ENCODE measurements at places on chromosomes 5 and 9. TPM values are rescaled to one million over a fixed set of nuclear protein-coding genes. Genes with fewer than 3 reads are reported as not detected.
A peak's percentile ranks its signal among the peaks of the same experiment; 100 is the strongest.

DNA sequence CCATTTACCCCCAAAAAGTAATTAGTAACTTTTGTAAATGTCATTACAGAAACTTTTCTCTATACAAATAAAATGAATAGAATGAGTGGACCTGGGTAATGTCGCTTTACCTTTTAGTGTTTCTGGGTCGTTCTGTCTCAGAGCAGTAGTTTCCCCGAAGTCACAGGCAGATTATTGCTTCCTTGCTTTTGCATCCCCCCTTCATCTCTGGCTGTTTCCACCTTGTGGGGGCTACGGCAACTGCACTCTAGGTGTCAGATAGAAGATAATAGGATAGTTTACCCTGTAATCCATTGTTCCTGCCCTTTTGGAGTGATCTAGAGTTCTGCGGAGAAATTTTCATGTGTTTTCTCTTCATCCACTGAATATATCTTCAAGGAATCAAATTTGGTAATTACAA, 68.7 kb downstream of the PRR16 start:
- no peaks in the 10 kb centered on the region for H3K27me3 ChIP-seq
- DNase-seq = no peak
- no peaks in the 10 kb centered on the region for H3K36me3 ChIP-seq
- no peak overlapping the region for H3K4me3 ChIP-seq
- H3K27ac ChIP-seq = no peak overlapping the region
- H3K4me1 ChIP-seq = no peaks in the 10 kb centered on the region

DNA sequence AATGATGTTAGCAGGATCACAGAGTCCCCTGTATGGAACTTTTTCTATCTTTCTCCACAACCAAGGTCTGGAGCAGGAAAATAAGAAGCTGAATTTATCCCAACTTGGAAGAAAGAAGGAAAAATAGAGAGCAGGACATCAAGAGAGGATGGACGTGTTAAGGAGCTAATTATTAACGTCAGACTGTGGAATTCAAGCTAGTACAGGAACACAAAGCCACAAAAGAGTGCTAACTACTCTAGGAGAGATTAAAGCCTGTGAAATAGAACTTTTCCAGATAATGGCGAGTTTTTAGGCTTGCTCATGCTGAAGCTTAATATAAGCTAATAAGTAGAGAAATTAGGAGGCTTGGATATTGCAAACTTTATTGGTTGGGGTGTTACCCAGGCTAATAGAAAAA, 632 bp upstream of the SPINK13 start:
- H3K4me3 ChIP-seq = no peak overlapping the region
- H3K27me3 ChIP-seq = no peaks in the 10 kb centered on the region
- no peak for DNase-seq
- H3K27ac ChIP-seq = no peak overlapping the region

- DNase-seq = no peak
- H3K4me1 ChIP-seq = no peaks in the 10 kb centered on the region
- no peak overlapping the region for H3K4me3 ChIP-seq
- H3K27ac ChIP-seq = no peak overlapping the region
Observed at GRCh38 chr5:10090074-10090473, 159.6 kb downstream of the ATPSCKMT start.

DNA sequence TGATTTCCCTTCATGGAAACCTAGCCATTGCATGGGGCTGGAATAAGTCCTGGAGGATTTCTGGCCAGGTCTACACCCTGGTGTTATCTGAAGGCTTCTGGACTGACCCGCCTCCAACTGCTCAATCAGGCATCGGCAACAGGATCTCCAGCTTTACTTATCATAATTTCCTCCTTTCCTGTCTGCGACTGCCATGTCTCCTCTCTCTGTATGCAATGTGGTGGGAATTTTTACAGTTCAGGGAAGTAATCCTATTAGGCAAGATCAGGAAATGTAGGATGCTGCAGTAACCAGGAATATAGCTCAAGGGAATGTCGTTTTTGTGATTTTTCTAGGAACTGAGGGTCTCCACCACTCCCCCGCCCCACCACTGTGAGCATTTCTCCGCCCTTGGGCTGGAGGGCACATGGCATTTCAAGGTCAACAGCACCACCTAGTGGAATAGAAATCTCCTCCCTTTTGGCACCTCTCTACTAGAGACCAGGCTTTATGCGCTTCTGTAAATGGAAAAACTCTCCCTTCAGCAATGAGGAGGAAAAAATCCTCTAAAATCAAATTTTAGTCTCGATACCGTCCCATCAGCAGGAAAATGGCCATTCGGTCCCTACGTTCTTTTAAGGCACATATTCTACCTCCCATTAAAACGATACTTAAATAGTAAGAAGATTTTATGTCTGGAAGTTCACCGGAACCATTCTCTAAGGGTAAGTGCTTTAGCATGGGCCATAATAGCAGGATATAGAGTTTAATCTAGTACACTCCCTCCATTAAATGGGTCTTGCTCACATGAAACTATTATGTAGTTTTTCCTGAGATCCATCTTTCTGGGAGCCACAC, 93.0 kb downstream of the YTHDC2 start:
- no peaks in the 10 kb centered on the region for H3K36me3 ChIP-seq
- DNase-seq = no peak
- peaks cover 26% of the 10 kb centered on the region for H3K27me3 ChIP-seq
- no peaks in the 10 kb centered on the region for H3K4me1 ChIP-seq

DNA sequence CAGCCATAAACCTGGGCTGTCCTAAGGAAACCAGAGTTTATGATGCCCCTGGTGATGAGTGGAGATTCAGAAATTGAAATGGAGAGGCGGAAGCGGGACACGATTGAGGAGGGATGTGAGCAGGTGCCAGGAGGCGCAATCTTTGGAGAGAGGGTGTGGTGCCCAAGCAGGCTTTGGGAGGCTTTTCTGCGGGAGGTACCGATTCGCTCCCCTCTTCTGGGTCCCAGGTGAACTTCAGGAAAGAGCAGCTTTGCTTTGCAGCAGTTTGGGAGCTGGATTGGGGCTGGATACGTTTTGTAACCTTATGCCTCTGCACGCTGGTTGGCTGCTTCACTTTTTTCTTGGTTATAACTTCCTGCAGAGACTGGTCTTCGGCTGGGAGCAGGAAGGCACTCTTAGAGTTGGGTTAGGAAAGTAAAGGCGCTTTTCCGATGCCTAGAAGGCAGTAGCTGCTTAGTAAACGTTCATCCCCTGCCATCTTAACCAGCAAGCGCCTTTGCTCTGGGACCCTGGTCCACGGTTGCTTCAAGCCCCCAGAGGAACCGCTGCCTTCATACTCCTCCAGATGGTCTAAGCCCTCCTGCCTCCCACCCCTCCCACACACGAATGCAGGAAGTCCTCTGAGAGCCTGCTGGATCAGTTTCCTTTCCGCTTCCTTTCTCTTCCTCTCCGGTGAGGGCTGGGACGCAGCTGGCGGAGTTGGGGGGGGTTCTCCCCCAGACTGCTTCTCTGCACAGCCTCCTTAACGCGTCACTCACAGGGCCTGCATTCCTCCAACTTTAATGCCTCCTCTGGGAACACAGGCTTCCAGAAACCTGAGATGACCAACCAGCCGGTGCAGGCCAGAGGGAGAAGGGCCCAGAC, 15.2 kb upstream of the NEK6 start:
- no peaks in the 10 kb centered on the region for H3K36me3 ChIP-seq
- peaks cover 13% of the 10 kb centered on the region for H3K4me1 ChIP-seq
- peak overlapping the region; percentile 23 for H3K4me3 ChIP-seq
- DNase-seq = no peak
- peak overlapping the region; percentile 42 for H3K27ac ChIP-seq

GRCh38 chr9:125634040-125634717, 72.8 kb downstream of the MAPKAP1 start:
- H3K36me3 ChIP-seq = no peaks in the 10 kb centered on the region
- no peak overlapping the region for H3K4me3 ChIP-seq
- no peak overlapping the region for H3K27ac ChIP-seq
- H3K4me1 ChIP-seq = peaks cover 34% of the 10 kb centered on the region
- no peaks in the 10 kb centered on the region for H3K27me3 ChIP-seq

DNA sequence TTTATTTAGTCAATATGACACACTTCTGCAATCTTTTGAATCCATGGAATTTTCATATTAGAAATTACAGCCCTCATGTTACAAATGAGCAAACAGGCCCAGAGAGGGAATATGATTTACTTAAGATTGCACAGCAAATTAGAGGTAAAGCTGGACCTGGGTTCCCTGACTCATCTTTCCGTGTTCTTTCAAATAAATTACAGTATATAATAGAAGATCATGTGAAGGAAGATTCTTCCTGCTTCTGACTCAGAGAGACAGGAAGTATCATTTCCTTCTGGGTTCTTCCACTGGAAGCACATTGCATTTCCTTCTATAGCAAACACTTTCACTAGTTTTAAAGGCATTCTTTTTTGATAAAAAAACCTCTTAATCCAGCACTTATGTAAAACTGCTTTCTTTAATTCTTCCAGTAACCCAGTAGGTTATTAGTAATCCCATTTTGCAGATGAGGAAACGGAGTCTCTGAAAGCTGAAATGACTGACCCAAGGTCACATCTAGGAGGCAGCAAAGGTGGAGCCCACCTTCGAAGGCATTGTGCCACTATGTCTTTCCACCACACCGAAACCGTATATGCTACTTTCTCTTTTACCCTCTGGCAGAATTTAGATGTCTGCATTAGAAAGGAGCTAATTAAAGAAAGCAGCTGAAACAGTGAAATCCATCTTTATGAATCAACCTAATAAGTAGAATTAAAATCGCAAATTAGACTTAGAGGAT, 566.7 kb upstream of the KLF4 start:
- H3K4me1 ChIP-seq = peaks cover 18% of the 10 kb centered on the region
- no peak for DNase-seq
- H3K4me3 ChIP-seq = no peak overlapping the region
- H3K27ac ChIP-seq = no peak overlapping the region

GRCh38 chr5:111676926-111677415, 80.0 kb downstream of the NREP start:
- H3K4me3 ChIP-seq = no peak overlapping the region
- no peak overlapping the region for H3K27ac ChIP-seq
- peaks cover 18% of the 10 kb centered on the region for H3K4me1 ChIP-seq
- no peak for DNase-seq
- no peaks in the 10 kb centered on the region for H3K36me3 ChIP-seq

- peaks cover 79% of the 10 kb centered on the region for H3K27me3 ChIP-seq
- no peaks in the 10 kb centered on the region for H3K36me3 ChIP-seq
- no peak overlapping the region for H3K27ac ChIP-seq
- DNase-seq = peak; percentile 56
Observed at GRCh38 chr5:537098-537497, 12.8 kb upstream of the SLC9A3 start.

GRCh38 chr9:120768886-120769285, 24.3 kb downstream of the FBXW2 start:
- DNase-seq = no peak
- H3K27ac ChIP-seq = no peak overlapping the region
- no peaks in the 10 kb centered on the region for H3K27me3 ChIP-seq
- H3K4me3 ChIP-seq = no peak overlapping the region
- peaks cover 96% of the 10 kb centered on the region for H3K36me3 ChIP-seq

GRCh38 chr9:115988701-115989100, 164.9 kb upstream of the PAPPA start:
- no peaks in the 10 kb centered on the region for H3K4me1 ChIP-seq
- no peaks in the 10 kb centered on the region for H3K27me3 ChIP-seq
- DNase-seq = no peak
- H3K36me3 ChIP-seq = no peaks in the 10 kb centered on the region

DNA sequence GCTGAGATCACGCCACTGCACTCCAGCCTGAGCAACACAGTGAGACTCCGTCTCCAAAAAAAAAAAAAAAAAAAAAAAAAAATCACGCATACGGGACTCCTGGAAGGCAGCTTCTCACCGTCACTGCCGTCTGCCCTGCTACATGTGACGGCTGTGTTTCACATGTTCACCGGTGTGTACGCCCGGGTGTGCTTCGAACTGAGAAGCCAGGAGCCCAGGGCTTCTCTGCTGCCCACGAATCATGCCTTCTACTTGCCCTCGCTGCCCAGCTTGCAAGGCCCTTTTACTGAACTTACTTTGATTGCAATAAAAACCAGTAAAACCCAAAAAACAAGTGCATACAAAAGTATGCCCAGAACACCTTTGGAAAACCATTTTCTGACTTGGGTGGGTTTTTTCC, 5.8 kb upstream of the NKD2 start:
- H3K27ac ChIP-seq = no peak overlapping the region
- no peak overlapping the region for H3K4me3 ChIP-seq
- no peak for DNase-seq

DNA sequence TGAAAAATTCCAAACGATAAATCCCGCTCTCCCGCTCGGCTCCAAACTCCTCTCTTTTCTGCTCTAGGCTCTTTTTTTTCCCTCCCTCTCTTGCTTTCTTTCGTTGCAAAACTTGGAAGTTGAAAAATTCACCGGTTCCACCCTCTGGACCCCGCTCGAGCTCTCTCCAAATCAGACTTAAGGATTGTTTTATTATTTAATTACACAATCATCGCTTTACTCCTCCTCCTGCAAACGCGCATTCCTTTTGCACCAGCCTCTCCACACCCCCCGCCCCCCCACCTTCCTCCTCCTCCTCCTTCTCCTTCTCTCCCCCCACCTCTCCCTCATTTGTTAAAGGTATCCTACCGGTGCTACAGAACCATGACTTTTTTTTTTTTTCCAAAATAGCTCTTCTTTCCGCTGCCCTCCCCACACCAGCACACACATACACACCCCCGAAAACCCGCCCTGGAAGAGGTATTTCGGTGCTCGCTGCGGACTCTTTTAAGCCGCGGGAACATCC, 535 bp upstream of the NFIB start:
- peaks cover 27% of the 10 kb centered on the region for H3K4me1 ChIP-seq
- peak; percentile 87 for DNase-seq
- peak overlapping the region; percentile 73 for H3K4me3 ChIP-seq
- H3K36me3 ChIP-seq = no peaks in the 10 kb centered on the region
- H3K27ac ChIP-seq = peak overlapping the region; percentile 95
- H3K27me3 ChIP-seq = no peaks in the 10 kb centered on the region

DNA sequence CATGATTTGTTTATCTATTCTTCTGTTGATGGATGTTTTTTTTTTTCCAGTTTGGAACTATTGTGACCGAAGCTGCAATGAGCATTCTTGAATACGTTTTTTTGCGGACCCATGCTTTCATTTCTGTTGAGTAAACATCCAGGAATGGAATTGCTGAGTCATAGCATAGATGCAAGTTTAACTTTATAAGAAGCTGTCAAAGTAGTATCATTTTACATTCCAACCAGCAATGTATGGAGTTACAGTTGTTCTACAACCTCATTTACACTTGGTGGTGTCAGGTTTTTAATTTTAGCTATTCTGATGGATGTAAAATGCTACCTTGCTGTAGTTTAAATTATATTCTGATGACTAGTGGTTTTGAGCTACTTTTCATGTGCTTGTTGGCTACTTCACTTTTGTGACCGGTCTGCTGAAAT, 49.0 kb downstream of the NPR3 start:
- H3K36me3 ChIP-seq = no peaks in the 10 kb centered on the region
- H3K27me3 ChIP-seq = no peaks in the 10 kb centered on the region
- H3K4me1 ChIP-seq = no peaks in the 10 kb centered on the region

DNA sequence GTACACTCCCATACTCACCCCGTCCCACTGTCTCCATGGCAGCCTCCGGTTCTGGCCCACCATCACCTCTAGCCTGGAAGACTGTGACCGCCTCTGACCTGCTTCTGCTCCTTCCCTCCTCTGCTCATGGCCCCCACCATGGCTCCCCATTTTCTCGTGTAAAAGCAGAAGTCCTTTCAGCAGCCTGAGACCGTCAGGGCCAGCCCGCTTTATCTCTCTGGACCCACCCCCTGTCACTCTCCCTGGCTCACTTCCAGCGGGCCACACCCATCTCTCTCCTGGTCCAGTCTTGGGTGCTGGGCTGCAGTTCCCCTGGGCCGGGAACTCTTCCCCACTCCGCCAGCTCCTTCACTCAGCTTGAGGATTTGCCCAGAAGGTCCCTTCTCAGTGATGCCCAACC, 96.0 kb upstream of the RUFY1 start:
- H3K27ac ChIP-seq = no peak overlapping the region
- no peaks in the 10 kb centered on the region for H3K4me1 ChIP-seq
- H3K27me3 ChIP-seq = no peaks in the 10 kb centered on the region
- no peak overlapping the region for H3K4me3 ChIP-seq
- DNase-seq = no peak

The C7 gene
- 302 TPM for total RNA-seq

The MLANA gene
- not detected for total RNA-seq

The NUTM2F gene
- not detected for total RNA-seq

The PCDHGA6 gene
- total RNA-seq = 3.9 TPM

The TMEM174 gene
- total RNA-seq = not detected

Measured in upper lobe of right lung (tissue), 1 donor.